ENCODE measurements at places on chromosomes 5 and 9.
A peak's percentile ranks its signal among the peaks of the same experiment; 100 is the strongest.

- DNase-seq, result no peak
Measured at GRCh38 chr9:121138973-121139372, 62.7 kb downstream of the RAB14 start.

GRCh38 chr5:97266576-97266975, 83.5 kb upstream of the RIOK2 start:
- no peak for DNase-seq

GRCh38 chr5:32942225-32942989, 231.3 kb downstream of the NPR3 start:
- peak; percentile 33 for DNase-seq

- no peak for DNase-seq
Measured at GRCh38 chr5:160207061-160207460, 22.2 kb upstream of the FABP6 start.

DNA sequence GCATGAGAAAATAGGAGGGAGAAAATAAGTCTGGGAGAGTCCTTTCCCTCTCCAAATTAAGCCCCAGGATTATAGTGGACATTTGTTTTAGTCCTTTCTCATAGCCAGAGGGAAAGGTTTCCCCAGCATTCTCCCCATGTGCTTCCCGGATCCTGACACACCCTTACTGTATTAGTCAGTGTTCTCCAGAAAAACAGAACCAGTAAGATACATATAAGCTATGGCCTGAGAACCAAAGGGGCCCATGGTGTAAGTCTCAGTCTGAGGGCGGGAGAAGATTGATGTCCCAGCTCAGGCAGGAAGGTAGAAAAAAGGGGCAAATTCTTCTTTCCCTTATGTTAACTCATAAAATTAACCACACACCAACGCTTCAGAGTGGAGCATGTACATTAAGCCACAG, 25.6 kb upstream of the SPATA31D4 start:
- no peak for DNase-seq

- no peak for DNase-seq
Measured at GRCh38 chr9:34551751-34552605, 29.2 kb upstream of the ENHO start.

DNA sequence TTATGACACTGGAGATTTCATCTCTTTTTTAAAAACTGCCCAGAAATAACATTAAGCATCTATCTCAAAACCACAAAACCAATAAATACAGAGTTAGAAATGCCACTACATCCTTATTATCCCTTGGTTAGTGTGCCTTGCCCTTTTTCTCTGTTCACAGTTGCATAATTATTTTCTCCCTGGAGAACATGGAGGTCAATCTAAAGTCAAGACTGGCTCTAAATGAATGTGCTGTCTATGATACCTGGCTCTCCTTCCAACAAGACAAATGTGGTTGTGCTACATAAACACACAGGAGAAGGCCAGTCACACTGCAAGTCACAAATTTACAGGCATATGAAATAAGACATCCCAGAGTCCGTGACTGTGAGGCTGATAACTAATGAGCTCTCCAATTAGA, 2.8 kb downstream of the FBN2 start:
- no peak for DNase-seq

DNA sequence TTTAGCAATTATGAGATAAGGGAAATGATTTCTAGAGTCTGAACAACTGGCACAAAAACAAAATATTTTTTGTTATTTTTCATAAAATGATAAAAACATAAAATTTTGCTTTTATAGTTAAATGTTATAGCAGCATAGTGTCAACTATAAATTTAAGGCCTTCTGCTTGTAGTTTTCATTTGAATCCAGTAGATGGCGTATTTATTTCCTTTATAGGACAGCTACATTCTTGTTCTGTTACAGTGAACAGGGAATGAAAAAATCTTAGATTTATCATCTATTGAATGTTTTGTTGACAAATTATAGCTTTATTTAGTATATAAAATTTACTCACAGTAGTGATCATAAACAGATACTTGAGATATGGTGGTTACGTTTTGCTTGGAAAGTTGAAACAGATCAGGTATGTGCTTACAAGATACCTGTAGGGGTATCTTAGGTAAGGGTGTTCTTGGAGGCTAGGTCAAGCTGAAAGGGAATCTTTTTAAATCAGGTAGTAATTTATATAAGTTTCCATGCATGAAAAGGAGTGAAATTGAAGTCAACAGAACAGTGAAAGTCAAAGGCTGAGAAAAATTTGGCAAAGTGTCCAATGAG, 239.3 kb upstream of the GRIN3A start:
- peak; percentile 0 for DNase-seq

GRCh38 chr5:141692533-141692888, 10.5 kb upstream of the ARAP3 start:
- no peak for DNase-seq

- DNase-seq, result no peak
Measured at GRCh38 chr5:38373743-38374142, 115.4 kb downstream of the EGFLAM start.

DNA sequence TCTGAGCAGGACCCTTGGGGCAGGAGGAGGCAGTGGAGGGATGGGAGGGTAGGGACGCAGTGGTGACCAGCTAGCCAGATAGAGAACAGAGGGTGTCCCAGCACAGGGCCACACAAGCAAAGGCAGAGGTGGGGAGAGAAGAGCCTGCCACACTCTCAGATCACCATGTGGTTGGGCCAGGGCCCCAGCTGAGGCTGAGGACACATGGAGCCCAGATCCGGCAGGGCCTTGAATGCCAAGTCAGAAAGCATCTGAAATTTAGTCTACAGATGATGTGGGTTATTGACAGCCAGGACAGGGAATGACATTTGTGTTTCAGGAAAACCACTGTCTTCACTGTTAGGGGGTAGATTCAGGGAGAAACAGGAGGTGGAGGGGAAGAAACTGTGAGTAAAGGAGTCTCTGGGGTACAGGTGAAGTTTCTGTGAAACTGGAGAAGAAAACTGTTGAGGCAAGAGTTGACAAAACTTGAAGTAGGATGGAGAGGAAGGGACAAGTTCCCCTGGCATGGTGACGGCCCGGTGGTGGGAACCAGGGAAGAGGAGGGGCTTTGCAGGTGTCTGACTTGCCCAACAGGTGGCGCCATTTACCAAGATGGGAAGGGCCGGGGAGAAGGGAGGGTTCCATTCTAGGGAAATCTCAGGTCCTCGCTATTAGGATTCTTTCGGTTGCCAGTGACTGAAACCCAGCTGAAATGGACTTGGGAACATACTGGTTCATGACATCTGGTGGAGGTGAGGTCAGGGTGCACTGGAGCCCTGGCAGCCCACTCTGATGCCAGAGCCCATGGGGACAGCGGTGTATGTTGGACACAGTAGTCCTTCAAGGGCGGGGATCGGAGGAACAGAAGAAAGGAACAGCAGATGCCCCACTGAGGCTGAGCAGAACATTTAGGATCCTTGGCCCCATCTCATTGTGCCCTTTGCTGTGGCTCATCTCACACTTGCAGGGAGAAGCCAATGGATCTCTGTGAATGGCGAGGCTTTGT, 100.1 kb downstream of the KCNIP1 start:
- DNase-seq, result peak; percentile 79

- no peak for DNase-seq
Measured at GRCh38 chr5:131068893-131069643, 96.0 kb downstream of the HINT1 start.

GRCh38 chr9:70579686-70580085, 165.2 kb upstream of the KLF9 start:
- DNase-seq, result no peak

GRCh38 chr5:53479045-53479589, 1.3 kb upstream of the FST start:
- DNase-seq, result peak; percentile 21

GRCh38 chr5:68376935-68377334, 161.4 kb downstream of the PIK3R1 start:
- DNase-seq, result no peak

DNA sequence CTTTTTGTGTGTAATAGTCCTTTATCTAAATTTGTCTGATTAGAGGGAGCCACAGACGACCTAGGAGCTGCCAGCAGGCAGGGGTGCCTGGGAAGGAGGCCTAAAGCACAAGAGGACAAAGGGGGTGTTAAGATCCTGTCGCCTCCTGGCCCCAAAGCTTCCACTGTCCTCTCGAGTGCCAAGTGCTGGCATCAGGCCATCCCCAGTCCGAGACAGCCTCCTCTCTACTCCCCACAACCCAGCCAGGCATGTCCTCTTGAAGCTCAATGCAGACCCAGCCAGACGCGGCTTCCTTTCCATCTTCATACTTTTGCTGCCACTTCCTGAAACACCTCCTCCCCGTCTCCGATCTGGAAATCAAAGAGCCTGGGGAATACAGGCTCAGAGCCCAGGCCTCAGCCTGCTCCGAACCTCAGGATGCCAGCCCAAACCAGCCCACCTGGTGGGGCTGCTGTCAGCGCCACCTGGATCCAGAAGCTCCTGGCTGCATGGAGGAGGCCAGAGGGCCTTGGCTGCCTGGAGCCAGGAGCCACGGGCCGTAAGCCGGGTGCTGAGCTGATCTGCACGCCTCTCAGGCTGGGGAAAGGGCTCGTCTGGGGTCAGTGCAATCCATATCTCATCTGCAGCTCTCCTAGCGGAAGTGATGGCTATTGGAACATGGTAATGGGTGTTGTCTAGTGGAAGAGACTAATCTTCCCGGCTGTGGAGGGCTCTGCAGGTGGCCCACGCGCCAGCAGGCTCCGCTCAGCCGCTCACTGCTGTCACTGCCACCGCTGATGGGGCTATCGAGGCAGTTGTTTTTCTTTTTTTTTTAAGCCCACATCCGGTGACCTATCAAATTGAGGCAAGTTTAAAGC, 60.2 kb upstream of the FUBP3 start:
- DNase-seq, result no peak

GRCh38 chr5:126538579-126538978, 56.4 kb downstream of the ALDH7A1 start:
- no peak for DNase-seq

DNA sequence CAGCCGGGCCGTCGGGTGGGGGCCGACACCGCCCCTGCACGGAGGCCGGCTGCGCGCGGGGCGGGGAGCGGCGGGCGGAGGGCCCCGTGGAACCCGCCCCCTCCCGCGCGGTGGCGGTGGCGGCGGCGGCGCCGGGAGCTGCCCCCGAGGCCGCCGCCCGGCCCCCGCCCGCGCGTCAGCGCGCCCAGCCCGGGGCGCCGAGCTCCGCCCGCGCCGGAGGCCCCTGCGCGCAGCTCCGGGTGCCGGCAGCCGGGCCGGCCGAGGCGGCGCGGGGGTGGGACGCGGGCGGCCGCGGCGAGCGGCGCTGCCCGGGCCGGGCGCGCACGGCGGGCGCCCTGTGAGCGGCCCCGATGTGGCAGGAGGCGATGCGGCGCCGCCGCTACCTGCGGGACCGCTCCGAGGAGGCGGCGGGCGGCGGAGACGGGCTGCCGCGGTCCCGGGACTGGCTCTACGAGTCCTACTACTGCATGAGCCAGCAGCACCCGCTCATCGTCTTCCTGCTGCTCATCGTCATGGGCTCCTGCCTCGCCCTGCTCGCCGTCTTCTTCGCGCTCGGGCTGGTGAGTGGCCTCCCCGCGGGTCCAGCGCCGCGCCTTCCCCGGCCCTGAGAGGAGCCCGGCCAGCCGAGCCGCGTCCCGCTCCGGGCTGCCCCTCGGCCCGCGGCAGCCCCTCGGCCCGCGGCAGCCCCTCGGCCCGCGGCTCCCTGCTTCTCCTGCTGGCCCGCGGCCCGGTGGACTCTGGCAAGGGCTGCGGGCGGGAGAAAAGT, at the start of gene ADCY2:
TSS of gene ADCY2 (plus strand) at position 192 of the 766 bp plus-strand sequence. CDS start at position 351, 159 bp downstream.
- DNase-seq, result no peak

DNA sequence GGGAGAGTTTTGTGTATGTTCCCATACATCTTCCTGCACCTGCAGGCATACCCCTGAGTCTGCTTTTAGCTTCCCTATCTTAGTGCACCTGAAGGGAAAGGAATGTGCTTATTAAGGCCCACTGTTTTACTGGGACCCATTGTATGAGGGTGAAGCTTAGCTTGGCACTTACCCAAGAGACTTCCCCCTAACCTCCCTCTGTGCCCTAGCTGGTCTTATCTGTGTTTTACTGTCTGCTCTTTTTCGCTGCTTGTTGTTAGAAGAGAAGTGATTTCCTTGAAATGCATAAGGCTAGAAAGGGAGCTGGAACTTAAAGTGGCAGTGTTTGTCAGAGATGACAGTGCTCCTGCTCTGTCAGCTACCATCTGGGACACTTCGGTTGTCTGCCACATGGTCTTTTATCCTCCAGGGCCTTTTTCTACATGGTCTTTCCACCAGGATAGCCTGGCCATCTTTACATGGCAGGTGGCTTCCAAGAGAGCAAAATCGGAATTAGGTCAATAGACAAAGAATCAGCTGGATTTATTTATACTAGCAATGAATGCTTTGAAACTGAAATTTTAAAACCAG, 122.5 kb upstream of the SLC44A1 start:
- DNase-seq, result no peak

DNA sequence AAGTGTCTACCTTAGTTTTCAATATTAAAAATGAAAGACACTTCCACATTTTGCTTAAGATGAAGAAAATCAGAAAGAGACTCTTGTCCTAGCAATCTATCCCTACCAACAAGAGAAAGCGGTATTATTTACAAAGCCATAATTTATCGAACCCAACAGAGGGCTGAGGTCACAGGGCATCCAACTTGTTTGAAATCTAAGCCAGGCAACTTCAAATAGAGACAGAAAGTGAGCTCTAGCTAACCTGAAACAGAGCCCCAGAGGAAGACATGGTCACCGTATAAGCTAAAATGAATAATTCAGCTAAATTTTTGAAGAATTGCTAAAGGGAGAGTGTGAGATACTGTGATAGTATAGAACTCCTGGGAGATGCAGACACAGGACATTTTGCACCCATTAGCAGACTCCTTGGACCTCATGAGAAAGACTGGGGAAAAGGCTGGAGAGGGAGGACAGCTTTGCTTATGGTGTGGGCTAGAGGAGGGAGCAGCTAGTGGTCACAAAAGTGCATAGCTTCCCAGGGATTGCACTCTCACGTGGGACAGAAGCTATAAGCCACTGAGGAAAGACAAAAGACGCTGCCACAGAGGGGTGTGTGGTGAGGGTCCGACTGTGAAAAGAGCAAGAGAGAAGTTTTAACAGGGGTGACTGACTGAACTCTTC, 624.2 kb upstream of the GRIN3A start:
- no peak for DNase-seq

GRCh38 chr9:113521693-113522255, 58.2 kb downstream of the RGS3 start:
- no peak for DNase-seq

DNA sequence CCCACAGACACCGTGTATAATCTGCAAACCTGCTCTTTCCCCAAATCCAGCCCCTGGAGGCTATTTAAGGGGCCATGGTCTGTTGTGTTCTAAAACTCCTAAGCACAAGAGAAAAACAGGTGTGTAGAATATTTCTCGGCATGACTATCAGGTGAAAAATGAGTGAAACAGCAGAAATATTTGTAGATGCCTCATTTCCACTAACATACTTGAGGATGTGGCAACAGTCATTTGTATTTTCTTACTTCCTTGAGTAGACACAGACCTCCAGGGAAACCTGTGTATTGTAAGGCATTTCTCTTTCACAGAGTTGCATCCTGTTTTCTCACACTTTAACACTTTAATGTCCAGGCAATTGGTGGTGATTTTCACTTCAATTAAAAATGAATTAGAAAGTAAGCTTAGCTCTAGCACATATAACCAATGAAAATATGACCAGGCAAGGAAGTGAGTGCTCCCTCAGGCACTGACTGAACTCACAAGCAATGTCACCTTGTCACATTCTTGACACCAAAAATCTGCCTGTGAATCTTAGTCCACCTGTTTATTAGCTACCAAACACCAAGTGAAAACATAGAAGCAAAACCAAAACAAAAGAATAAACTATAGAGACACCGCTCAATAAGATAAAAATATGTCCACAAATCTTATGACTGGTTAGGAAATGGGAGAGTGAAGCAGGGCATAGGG, 64.4 kb downstream of the DIRAS2 start:
- DNase-seq, result no peak
